ENCODE measurements at places on chromosomes 2 and 18.

GRCh38 chr2:46876741-46877384, 38.7 kb downstream of the MCFD2 start:
- DNase-seq: no peak

DNA sequence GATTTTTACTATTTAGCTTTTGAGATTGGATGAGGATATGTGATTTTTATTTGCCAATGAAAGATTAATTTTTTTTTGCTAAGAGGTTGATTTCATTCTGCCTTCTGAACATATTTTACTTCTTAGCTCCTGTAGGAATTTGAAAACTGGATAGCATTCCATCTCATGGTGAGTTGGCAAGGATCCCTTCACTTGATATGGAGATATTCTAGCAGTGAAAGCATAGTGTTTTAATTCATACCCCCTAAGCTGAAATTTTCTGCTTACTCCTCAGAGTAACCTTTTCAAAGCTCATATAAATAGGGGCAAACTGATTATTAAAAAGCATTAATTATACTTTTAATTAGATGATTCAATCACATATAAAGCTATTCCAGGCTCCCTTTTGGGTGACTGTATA, 61.0 kb upstream of the KCNJ3 start:
- DNase-seq: no peak

DNA sequence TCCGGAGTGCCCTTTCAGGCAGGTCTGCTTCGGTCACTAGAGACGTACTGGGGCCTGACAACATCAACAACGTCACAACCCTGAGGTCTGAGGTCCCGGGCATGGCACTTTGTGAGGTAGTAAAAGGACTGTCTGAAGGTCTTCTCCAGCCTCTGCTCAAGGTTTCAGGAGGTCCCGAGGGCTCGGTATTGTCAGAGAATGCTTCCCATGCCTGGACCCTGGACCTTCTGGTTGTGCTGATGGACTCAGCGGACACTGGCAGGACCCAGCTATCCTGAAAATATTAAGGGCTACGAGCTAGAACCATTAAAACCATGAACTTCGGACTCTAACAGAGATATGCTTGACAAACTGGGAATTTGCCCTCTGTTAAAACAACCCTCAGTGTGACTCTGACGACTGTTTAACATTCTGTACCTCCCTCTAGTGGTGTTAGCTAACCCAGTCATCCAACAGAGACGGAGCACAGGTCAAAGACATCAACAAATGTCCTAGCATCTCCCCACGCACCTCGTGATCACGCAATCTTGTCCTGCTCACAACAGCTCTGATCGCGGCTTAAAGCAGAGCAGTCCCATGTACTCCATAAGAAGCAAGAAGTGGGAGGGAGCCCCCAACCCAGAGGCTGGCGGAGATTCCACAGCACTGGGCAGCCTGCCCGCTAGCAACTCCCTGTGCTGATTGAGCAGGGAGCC, 96.5 kb downstream of the CCDC93 start:
- DNase-seq: no peak

DNA sequence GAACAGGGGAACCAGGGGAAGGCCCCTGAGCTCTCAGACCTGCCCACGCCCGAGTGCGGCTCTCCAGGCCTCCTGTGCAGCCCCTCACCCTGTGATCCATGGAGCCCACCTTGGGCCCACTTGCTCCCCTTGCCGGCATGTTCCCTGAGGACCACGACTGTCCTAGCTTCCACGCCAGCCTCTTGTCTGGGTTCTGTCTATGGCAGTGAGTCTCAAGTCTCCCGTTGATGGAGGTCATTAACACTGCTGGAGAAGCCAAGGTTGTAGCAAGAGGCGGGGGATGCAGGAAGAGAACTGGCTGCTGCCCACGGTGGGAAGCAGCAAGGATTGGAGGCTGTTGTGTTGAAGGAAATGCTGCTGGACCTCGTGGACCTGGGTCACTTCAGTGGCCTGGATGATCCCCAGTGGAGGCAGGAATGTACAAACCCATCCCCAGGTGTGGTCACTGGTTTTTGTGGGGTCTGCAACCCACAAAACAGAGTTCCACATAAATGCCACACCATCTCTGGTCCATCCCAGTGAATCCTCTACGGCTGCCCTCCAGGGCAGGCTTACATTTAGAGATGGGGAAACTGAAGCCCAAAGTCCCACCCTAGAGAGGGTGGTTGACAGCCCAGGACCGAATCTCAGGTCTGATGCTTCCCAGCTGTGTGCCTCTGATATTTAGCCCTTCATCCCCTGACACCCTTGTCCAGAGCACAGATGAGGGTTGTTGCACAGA, 150.3 kb downstream of the NDUFA10 start:
- no peak for DNase-seq

GRCh38 chr2:157290525-157290924, 33.0 kb downstream of the GALNT5 start:
- no peak for DNase-seq
